Nucleus accumbens (tissue), 56 donors: ENCODE measurements at places on chromosomes 4 and X.

DNA sequence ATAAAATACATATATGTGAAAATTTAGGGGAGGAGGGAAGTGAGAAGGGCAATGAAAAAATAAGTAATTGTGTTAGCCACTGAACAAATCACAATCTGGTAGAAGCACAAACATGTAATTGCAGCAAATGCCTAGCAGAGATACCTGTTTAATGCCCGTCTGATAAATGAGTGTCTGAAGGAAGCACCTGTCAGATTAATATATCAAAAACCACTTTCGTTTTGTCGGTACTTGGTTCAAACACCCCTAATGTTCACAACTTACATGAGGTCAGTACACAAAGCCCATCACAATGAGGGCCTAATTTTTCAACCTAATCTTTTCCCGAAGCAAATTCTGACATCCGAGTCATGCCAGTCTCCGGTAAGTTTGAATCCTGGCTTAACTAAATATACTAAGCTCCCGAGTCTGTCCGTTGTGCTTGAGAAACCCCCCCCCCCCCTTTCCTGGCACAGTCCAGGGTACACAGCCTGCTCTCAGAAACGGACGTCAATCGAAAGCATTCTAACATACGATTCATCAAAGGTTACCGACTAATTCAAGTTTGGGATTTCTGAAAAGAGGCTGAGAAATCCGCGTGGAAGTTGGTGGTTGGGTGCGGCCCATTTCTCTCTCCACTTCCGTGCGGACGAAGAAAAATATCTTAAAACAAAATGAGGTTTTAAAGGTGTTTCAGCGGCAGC, 758 bp downstream of the SDAD1 start:
- no peak for DNase-seq

- DNase-seq = peak; percentile 26
Measured at GRCh38 chr4:118888666-118889311, at the start of gene SYNPO2. SYNPO2 (plus strand) TSS chr4:118888854; CDS start chr4:118889037, 183 bp downstream.

- DNase-seq = no peak
Measured at GRCh38 chr4:113328514-113328913, 279.1 kb downstream of the ANK2 start.

GRCh38 chr4:48779095-48779997, 733 bp downstream of the FRYL start:
- DNase-seq = peak; percentile 72

DNA sequence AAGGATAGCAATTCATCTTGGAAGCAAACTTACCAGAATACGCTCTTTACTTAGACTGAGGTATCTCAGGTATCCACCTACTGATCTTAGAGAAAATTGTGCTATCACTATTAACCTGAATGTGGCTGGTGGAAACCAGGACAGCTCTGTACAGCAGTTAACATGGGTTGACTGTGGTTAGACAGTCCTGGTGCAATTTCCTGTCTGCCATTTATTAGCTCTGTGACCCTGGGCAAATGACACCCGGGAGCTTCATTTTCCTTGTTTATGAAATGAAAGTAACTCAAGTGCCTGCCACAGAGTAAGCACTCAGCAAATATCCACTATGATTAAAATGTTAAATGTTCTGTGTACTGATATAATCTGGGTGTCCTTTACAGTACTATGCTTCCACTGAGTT, 60.0 kb downstream of the SMC1A start:
- no peak for DNase-seq

GRCh38 chr4:7171191-7171900, 21.0 kb upstream of the SORCS2 start:
- no peak for DNase-seq

DNA sequence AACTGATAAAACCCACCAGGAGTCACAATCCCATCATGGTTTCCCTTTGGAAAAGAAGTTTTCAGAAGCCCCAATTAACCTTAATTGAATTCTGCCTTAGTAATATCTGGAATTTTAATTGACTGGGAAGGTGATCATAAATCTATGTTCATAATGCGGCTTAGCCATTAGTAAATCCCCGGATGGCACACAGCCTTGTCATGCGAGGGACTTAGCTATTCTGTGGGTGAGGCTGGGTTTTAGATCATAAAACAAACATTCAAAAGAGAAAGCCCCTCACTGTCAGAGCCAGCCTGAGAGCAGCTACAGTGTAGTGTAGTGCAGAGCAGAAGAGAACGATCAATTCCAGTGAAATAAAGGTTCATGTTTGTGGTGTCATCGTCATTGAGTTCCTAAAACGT, 124.0 kb upstream of the NOCT start:
- DNase-seq = no peak

- DNase-seq = no peak
Measured at GRCh38 chr4:985123-985830, 1.6 kb upstream of the IDUA start.

DNA sequence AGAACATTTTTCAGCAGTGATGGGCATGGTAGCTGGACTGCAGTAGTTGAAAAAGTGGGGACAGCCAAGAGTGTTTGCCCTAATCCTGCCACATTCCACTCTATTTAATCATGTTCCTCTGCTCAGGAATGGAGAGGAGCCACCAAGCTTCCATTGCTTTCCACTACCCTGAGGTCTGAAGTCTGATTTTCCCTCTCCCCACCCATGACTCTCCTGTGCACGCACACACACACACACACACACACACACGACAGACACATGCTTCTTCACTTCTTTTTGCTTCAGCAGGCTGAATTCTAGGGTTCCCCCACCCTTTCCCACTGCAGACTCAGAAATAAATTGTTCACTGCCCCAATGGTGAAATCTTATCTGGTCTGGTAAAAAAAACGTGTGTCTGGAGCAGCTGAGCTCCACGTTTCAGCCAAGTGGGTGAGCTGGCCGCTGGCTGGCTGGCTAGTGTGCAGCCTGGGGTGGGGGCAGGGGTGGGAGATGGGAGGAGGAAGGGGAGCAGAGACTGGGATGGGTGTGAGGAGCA, 142.7 kb upstream of the NALF2 start:
- no peak for DNase-seq

DNA sequence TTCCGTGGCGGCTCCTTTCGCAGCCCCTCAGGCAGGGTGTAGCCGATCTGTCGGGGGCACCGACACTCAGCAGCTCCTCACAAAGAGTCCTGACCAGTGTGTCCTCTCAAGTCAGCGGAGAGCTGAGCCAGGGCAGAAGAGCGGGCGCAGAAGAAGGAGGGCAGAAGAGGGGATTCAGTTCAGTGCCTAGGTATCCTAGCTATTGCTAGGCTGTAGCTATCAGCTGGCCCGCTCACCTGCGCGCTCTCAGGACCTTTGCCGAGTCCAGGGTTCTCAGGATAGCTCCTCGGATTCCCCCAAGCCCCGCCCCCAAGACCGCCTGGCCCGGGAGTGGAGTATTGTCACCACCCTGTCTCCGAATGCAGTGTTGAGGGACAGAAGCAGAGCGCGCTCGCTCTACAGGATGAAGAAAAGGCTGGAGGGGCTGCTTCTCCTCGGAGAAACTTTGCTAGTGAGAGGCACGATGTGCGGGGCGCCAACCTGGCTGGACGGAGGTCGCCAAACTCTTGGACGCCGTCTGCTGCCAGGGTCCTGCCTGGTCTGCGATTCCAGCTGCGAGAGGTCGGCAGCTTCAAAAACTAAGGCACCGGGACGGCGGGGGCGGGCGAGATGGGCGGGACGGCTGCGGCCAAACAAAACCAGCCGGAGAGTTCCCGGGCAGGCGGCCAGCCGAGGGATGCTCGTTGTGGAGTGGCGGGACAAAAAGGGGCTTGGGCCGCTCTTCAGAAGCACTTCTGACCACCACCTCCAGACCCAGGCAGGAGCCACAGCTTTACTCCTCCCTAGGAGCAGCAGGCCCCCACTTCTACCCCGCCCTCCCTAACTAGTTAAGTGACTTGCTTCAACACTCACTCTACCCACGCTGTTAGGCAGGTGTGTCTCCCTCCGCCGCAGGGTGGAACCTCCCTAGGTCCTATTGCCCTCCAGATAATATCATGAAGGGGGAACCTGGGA, at the start of gene XKRX:
XKRX (minus strand) TSS at position 258 of the 954 bp plus-strand sequence. CDS start 613 bp downstream, outside the sequence.
- peak; percentile 2 for DNase-seq

GRCh38 chr4:170446782-170447181, 357.0 kb upstream of the AADAT start:
- DNase-seq = no peak

DNA sequence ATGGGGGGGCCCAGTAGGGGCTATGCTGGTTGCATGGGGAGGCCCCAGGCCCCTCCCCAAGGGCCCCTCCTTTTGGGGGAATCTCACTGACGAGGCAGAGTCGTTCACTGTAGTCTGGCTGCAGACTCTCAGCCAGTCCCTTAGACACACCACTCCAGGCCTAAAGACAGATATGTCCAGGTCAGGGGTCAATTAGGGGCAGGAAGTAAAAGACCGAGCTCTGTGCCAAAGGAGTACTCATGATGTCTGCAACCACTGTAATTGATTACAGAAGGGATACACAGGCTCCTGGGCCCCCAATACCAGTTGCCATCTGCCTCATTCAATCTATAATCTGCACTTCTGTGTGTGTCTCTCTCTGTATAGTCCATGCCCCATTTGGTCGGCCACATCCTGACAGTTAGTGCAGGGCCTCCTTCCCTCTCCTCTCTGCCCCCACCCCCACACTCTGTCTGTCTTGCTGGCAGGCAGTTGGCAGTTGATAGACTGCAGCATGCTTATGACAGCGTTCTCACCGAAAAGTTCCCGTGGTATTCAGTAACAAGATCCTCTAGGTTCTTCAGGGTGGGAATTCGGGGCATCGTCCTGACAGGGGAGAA, 1.3 kb upstream of the CXorf65 start:
- DNase-seq = no peak

DNA sequence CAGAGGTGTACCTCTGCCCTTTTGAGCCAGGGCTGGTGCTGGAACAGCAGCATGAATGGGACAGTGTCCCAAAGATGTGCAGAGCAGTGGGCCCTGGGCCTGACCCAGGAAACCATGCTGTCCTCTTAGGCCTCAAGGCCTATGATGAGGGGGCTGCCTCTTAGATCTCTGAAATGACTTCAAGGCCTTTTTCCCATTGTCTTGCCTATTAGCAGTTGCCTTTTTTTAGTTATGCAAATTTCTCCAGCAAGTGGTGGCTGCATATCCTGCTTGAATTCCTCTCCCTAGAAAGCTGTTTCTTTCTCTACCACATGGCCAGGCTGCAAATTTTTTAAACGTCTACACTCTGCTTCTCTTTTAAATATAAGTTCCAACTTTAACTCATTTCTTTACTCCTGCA, 160.3 kb downstream of the CFAP299 start:
- no peak for DNase-seq

DNA sequence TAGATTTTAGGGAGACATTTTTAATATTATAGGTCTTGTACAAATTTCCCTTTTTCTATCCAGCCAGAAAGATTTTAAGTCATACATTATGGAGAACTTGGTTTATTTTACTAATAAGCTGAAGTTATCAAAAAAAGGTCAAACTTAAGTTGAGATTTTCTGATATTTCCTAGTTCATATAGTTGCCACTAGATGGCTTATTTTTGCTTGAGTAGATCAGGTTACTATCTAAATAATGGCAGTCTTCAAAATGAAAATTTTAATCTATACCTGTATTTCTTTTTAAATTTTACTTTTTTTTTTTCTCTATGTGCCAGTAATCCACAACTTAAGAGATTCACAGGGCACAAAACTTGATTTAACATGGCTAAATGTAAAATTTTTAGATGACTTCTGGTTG, 52.3 kb downstream of the USP9X start:
- DNase-seq = no peak

GRCh38 chr4:123787512-123788080, 391.0 kb downstream of the SPRY1 start:
- DNase-seq = no peak

DNA sequence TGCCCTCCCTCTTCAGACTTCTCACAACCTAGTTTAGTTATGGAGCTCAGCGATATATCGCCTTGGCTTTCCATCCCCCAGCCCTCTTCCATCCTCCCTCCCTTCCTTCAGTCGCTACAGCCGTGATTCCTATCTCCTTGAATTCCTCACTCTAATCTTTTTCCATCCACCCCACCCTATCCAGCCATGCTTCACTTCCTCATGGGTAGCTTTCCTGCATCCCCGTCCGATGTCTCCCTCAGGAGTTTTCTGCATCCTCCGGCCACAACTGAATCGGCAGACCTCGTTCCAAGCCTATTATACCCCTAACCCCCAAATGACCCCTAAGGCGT, 456 bp downstream of the SNX12 start:
- no peak for DNase-seq

- DNase-seq = no peak
Measured at GRCh38 chr4:122548452-122548851, 72.4 kb downstream of the IL21 start.

- DNase-seq = no peak
Measured at GRCh38 chr4:47612116-47613023, 127.3 kb downstream of the ATP10D start.

GRCh38 chr4:185722029-185722316, 90.0 kb downstream of the SORBS2 start:
- no peak for DNase-seq

- DNase-seq = no peak
Measured at GRCh38 chr4:187128222-187128621, 404.6 kb upstream of the FAT1 start.
